ENCODE measurements at places on chromosomes 6 and 20.

DNA sequence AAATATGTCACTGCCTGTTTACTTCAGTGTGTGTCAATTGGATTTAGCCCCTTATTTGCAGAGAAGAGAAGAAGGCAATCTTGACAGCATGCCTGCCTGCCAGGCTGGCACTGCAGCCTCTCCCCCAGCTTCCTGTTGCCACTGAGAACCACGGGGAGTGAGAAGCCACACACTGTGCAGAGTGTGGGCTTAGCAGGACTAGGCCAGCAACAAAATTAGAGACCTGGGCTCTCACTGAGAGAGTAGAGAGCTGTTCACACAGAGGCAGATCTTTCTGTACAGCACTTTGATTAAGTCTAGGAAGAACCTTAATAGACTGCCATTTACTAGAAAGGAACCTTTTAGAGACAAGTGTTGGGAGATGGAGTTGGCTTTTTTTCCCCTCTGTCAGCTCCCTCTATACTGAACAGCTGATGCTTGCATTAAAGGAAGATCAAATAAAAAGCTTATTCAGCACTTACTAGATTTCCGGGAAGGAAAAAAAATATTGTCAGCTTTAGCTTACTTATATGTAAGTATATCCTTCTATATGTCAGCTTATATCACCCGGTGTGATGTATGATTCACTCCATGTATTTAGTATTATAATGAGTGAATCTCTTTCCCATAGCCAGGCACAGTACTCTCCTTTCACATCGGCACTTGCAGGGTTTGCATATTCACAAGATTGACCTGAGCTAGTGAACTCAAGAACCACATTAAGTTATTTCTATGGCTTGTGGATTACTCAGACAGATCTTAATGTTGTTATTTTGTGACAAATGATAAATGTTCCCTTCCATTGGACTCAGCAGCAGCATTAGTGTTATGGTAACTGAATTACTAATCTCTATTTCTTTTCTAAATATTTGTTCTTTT, 851.0 kb upstream of the EPHA7 start:
- no peak for DNase-seq

DNA sequence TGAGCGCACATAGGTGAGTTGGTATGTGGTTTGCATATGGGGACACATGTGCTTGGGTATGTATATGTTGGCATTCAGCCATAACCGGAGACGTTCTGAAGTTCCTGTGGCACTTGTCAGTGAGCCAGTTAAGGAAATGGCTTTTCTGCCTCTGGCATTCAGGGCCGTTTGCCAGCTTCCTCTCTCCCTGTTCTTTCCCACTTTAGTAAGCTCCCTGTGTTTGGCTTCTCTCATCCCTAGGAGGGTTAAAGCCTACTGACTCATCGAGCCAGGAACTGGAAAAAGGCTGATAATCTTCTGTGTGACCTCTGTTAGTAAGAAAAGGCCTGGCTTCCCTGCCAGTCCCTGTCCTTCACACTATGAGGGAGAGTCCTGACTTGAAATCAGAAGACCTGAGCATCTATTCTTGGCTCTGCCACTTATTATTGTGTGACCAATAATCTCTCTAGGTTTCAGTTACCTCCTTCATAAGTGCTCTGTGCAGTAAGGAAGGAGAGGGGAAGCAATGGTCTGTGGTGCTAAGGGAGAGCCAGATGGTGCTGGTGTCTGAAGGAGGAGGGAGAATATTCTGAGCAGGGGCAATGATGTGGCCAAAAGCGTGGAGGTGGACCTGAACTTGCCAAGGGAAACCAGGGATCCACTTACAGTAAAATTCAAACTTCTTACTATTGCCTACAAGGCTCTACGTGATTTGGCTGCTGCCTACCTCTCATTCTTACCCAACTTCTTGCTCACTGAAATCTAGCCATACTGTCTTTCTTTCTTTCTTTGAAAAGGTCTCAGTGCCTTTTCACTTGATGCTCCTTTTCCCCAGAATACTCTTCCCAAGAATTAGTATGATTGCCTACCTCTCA, 31.4 kb downstream of the ACSS2 start:
- peak; percentile 55 for DNase-seq

GRCh38 chr6:125940247-125941041, 16.1 kb upstream of the HINT3 start:
- DNase-seq, result no peak

DNA sequence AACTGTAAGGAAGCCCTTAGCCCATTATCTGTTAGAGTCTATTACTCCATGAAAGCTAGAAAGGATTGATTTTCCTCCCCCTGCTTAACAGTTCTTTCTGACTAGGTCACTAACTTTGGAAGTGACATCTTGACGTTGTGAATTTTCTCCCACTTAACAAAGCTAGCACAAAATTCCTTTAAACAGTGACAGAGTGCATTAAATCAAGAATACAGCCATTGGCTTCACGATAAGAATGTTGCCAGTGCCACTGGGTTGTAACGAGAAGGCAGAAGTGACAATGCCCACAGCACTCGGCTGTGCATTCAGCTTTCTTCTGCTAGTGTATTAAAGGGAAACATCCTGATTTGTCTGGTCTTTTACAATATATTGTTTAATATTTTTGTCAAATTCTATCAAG, 182.7 kb upstream of the DTNBP1 start:
- no peak for DNase-seq

DNA sequence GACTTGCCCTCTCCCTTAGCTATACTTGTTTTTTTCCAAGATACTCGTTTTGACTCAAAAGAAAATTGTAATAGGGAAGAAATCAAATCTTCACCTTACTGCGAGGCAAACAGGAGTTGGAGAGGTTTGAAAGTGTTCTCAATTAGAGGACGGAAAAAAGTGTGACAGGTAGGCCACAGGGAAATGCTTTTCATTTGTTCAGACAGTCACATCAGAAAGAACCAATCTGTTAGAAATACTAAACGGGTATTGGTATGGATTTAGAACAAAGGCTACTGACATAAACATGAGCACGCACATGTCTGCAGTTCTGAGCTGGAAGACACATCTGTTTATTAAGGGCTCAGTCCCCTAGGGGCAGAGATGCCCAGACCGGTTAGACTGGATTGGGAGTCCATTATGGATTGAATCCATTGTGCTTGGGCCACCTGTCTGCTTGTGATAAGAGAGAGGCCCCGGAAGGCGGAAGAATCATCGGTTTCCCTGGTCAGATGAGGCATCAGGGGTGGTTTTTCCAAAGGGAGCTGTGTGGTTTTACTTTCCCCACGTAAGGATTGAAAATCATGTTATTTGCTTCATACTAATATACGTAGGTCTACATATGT, 220.9 kb upstream of the MYLIP start:
- peak; percentile 74 for DNase-seq

- no peak for DNase-seq
These were observed 46.9 kb downstream of the OGFRL1 start for GRCh38 chr6:71335544-71335943.
